ENCODE measurements at places on chromosomes 11 and 22. TPM values are rescaled to one million over a fixed set of nuclear protein-coding genes. Genes with fewer than 3 reads are reported as not detected.

Gene CLCF1
- 8.5 TPM for total RNA-seq

Gene TRIM49
- total RNA-seq = not detected

Gene NF2
- 42.9 TPM for total RNA-seq

Gene SIK3
- total RNA-seq = 12.2 TPM

Gene KRTAP5-9
- total RNA-seq = not detected

Gene OSM
- not detected for total RNA-seq

Gene RASD2
- total RNA-seq = not detected

Gene SERHL2
- 5.8 TPM for total RNA-seq

Measured in airway epithelial cell (primary cell).